Glutamatergic neuron (in vitro differentiated cells): ENCODE measurements at places on chromosomes 6 and 20. TPM values are rescaled to one million over a fixed set of nuclear protein-coding genes. Genes with fewer than 3 reads are reported as not detected.

LY6G6C gene
- 1.8 TPM for total RNA-seq

TRIM40 gene
- not detected for total RNA-seq

GRIK2 gene
- total RNA-seq = 95.5 TPM

ELOVL2 gene
- 10.6 TPM for total RNA-seq

ANKEF1 gene
- total RNA-seq = 4.3 TPM

TAAR9 gene
- total RNA-seq = not detected

OR2B6 gene
- total RNA-seq = not detected

GLO1 gene
- total RNA-seq = 51.6 TPM

RAB44 gene
- total RNA-seq = not detected

PNLDC1 gene
- total RNA-seq = not detected

GABRR1 gene
- not detected for total RNA-seq
